ENCODE measurements at places on chromosomes 12 and 14.

DNA sequence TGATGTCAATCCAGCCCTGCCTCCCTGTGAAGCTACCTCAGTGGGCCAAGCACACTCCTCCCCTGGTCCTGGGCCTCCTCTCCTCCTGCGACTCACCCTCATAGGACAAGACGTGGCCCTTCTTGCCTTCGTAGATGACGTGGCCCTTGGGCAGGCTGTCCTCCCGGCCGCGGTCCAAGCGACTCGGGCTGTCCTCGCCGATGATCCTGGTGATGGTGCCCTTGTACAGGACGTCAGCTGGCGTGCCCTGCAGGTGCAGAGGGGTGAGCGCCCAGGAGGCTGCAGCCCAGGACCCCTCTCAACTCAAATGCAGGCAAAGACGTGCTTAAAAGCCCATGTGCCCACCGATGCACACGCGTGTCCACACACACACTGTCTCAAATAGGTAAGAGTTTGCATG lies 55.6 kb downstream of the RFLNA start:
- no peak for DNase-seq

DNA sequence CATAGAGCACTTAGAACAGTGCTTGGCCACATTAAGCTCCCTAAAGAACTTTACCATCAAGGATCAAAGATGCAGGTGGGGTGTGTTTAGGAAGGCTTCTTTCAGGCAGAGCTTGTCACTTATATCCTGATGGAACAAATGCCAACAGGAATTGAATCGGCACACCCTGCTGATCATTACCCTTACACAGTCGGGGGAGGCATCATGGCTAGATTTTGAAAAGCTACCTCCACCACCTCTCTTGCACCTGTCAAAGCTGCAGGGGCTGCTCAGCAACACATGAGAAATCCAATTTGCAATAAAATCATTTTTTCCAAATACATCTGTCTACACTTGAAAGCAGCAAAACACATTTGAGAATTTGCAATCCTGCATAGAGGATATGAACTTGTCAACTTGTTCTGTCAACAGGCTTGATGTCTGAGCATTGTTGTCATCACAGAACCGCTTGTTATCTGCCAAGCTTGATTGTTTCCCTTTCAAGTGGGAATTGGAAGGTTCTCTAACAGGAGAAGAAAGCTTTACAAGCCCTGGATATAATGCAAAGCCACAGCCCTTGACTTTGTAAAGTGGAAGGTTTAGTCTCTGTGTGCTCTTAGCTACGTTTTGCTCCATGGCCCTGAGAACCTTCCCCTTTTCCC lies 24.6 kb upstream of the TRIM9 start:
- no peak for DNase-seq

- DNase-seq, result no peak
These were observed 37.8 kb downstream of the ERGIC2 start for GRCh38 chr12:29343022-29343799.

GRCh38 chr12:52205612-52206303 lies 13.9 kb upstream of the KRT80 start:
- no peak for DNase-seq

- no peak for DNase-seq
These were observed 67.3 kb downstream of the ZNF664 start for GRCh38 chr12:124040291-124040690.

DNA sequence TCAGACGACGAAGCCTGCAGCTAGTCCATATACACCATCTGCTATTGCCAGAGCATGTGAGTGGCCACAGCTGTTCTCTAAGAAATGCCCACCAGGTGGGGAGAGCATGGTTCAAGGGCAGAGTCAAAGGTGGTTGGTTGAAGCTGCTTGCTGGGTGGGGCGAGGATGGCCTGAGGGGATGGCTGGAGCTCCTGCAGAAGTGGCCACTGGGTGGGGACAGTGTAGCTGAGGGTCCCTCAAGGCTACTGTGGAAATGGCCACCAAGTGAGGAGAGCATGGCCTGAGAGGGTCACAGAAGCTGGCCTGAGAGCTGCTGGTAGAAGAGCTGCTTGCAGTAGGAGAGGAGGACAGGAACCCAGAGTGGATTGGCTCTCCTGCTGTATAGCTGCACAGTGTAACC lies 102.4 kb downstream of the AACS start:
- no peak for DNase-seq

GRCh38 chr14:70879448-70879847 lies 27.8 kb upstream of the PCNX1 start:
- DNase-seq, result no peak

GRCh38 chr12:32217354-32218310 lies 111.0 kb downstream of the BICD1 start:
- peak; percentile 29 for DNase-seq

GRCh38 chr12:107386569-107386968 lies 293.2 kb upstream of the CRY1 start:
- DNase-seq, result no peak

DNA sequence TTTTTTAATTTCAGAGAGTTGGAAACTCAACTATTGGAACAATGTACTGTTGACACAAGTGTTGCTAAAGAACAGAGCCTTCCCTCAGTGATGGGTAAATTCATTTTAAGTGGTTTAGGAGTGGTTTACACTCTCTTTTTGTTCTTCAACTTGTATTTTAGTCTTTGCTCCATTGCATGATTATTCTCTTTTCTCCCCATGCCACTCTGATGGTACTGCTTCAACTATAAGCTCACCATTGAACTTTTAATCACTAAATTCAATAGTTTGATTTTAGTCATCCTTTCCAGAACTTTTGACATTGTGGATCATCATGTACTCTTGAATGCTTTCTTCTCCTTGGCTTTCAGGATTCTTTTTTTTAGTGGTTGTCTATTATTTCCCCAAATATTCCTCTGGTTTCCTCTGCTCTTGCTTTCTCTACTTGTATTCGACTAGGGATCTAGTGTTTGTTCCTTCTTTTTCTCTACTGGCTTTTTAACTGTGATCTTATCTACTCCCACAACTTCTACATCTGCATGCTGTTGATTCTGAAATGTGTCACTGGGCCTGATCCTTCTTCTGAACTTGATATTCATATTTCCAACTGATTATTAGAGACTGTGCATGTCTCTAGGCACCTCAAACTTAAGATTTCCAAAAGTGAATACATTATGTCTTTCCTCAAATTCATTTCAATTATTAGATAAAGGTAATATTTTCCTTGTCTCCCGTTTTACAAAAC lies 15.4 kb downstream of the ACTR10 start:
- no peak for DNase-seq

DNA sequence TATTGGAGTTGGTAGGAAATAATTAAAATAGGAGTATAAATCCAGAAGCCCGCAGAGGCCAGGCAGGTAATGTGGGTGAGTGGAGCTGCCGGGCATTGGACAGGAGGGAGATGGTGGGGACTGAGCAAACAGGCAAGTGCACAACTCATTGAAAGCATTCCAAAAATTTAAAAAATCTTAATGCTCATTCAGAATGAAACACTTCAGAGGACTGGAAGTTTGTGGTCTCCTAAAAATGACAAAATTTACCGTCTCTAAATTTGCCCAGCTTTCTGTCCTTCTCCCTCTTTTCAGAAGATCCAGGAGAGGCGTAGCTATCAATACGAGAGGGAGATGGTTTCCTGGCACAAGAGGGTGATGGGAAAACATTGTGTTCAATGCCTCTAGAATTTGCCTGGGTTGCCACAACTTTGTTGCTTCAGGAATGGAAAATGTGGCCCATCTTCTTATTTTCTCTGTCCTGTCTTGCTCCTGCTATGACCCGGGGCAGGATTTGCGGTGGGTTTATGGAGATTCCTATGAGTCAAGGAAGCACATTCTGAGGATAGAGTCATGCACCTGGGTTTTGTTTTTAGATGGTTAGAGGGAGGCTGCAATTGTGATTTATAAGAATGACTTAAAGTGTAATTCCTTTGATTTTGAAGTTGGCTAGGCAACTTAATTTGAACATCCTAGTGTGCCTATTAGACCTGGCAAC lies 72.2 kb downstream of the BORCS5 start:
- no peak for DNase-seq

GRCh38 chr14:69325646-69326265 lies 65.8 kb downstream of the GALNT16 start:
- DNase-seq, result no peak

DNA sequence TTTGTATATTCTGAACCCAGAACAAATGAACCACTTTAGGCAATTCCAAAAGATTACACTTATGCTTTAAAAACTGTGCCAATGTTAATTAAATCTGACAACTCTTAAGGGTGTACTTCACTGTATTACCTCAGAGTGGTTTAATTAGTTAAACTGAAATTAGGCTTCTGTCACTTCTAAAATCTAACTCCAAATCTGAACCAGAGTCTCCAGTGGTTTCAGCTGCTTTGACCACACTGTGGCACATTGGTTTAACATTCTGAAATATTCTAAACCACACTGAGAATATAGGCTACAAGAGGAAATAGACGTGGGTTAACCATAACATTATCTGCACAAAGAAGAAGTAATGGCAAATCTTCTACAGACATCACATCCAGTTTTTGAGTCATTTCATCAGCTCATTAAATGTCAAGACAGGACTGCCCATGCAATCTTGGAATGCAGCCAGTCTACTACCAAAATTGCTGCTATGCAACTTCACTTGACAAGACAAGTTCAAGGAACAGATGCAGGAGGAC lies 94.8 kb downstream of the LRP6 start:
- DNase-seq, result no peak

GRCh38 chr14:33553706-33554278 lies 397.1 kb downstream of the EGLN3 start:
- DNase-seq, result no peak

GRCh38 chr12:4120316-4120917 lies 153.1 kb upstream of the CCND2 start:
- DNase-seq, result no peak

- DNase-seq, result no peak
These were observed 60.1 kb downstream of the RPS29 start for GRCh38 chr14:49526101-49526500.

GRCh38 chr12:29287622-29288021 lies 93.3 kb downstream of the ERGIC2 start:
- no peak for DNase-seq

DNA sequence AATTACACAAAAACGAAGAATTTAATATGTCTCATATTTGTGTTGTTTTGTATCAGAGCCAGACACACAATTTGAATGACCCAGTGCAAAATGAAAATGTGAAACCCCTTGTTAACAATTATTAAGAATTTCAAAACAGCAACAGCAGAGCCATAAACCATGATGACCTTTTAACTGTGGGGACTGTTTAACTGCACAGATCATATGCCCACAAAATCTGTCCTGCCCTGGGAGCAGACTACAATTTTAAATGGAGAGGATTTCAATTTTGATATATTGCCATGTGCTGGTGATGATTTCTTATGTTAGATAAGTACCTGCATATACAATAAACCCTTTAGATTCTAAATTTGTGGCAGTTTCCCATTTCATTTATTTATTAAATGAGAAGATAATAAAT lies 455.5 kb upstream of the MGAT4C start:
- DNase-seq, result no peak

- DNase-seq, result no peak
These were observed 80.1 kb downstream of the CHST11 start for GRCh38 chr12:104536841-104537240.

DNA sequence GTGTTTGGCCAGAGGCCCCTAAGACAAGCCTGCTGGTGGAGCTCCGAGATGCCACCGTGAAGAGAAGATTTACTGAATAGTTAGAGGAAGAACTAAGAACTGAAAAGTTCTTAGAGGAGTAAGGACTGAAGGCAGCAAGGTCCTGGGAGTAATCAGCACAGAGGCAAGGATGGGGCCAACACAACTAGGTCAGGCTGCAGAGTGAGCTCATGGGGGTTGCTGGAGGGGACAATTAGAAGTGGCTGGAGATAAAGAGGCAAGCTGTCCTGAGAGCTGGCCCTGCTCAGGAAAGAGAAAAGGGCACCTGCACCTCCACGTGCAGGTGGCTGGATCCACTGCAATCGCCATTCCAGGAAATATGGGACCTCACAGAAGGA lies 52.7 kb downstream of the NFKBIA start:
- no peak for DNase-seq

GRCh38 chr14:35927727-35928126 lies 101.6 kb downstream of the BRMS1L start:
- DNase-seq, result no peak

- DNase-seq, result no peak
These were observed 201.8 kb upstream of the RMST start for GRCh38 chr12:97260786-97261185.

DNA sequence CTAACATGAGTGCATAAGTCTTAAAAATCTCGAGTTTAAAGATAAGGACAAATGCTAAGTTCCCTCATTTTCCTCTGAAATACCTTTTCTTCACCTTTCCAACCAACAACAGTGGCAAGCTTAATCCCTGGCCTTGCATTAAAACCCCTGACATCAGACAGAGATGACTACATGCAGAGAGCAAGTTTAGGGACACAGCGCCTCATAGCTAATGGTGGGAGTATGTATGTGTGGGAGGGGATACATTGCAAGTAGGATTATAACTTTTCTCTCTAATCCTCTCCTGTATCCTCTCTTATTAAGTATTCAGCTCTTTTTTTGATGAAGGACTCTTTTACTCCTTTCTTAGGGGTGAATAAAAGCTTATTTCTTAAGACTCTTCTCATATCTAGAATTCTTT lies 547.1 kb downstream of the CCER1 start:
- DNase-seq, result no peak
